SK-N-SH (cell line): ENCODE measurements at places on chromosomes 3 and 15. TPM values are rescaled to one million over a fixed set of nuclear protein-coding genes. Genes with fewer than 3 reads are reported as not detected.
A peak's percentile ranks its signal among the peaks of the same experiment; 100 is the strongest.

- H3K27me3 ChIP-seq: no peaks in the 10 kb centered on the region
- H3K4me1 ChIP-seq: no peaks in the 10 kb centered on the region
- no peak for DNase-seq
- no peaks in the 10 kb centered on the region for H3K36me3 ChIP-seq
- H3K4me3 ChIP-seq: no peak overlapping the region
- H3K27ac ChIP-seq: no peak overlapping the region
Observed at GRCh38 chr15:95169541-95170459, 938.4 kb downstream of the MCTP2 start.

GRCh38 chr15:72365844-72366243, 10.0 kb downstream of the HEXA start:
- no peak overlapping the region for H3K27ac ChIP-seq
- H3K4me1 ChIP-seq: no peaks in the 10 kb centered on the region
- H3K27me3 ChIP-seq: no peaks in the 10 kb centered on the region
- no peak overlapping the region for H3K4me3 ChIP-seq

DNA sequence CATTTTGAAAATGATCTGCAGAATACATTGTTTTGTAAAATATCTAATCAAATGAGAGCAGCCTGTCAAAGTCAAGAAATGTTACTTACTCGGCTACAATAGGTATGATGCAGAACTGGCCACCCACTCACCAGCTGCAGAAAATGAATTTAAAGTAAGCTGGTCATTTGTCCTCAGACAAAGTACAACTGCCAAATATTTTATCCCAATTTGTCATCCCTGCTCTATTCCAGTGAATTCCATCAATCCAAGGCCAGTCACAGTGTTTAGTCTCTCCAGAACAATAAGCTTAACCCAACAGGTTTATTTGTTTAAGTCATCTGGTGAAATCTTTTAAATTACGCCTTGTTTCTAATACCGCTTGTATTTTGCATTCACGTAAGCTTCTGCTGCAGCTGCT, 46.6 kb upstream of the TCF12 start:
- H3K27me3 ChIP-seq: no peaks in the 10 kb centered on the region
- peaks cover 11% of the 10 kb centered on the region; the same call in 1 of the 2 replicates for H3K4me1 ChIP-seq
- H3K4me3 ChIP-seq: no peak overlapping the region
- H3K36me3 ChIP-seq: no peaks in the 10 kb centered on the region
- DNase-seq: no peak
- H3K27ac ChIP-seq: no peak overlapping the region; the same call in 1 of the 2 replicates

DNA sequence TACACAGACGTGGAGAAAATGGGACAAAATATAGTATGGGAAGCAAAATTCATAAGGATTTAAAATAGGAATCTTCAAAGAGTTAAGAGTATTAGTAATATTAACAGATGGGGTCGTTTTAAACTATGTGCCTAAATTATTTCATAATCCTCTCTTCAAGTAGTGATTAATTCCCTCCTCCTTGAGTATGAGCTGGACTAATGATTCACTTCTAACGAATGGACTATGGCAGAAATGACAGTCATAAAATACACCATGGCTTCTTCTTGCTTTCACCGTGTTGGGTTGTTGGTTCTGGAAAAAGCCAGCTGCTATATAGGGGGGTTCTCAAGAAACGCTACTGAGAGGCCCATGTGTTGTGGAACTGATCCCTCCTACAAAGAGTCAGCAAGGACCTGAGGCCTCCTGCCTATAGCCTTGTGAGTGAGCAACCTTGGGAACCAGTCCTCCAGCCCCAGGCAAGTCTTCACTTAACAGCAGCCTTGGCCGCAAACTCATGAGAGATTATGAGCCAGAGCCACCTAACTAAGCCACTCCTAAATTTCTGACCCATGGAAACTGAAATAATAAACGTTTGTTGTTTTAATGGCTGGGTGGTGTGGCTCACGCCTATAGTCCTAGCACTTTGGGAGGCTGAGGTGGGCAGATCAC, 64.8 kb upstream of the ABHD2 start:
- H3K4me3 ChIP-seq: no peak overlapping the region
- no peak for DNase-seq
- H3K27ac ChIP-seq: no peak overlapping the region
- no peaks in the 10 kb centered on the region for H3K4me1 ChIP-seq

TLR9 gene
- 0.12 TPM in 1 of 2 replicates, not detected in the other for polyA plus RNA-seq

GPD1L gene
- 6.1 and 7.7 TPM in 2 replicates for polyA plus RNA-seq

DNA sequence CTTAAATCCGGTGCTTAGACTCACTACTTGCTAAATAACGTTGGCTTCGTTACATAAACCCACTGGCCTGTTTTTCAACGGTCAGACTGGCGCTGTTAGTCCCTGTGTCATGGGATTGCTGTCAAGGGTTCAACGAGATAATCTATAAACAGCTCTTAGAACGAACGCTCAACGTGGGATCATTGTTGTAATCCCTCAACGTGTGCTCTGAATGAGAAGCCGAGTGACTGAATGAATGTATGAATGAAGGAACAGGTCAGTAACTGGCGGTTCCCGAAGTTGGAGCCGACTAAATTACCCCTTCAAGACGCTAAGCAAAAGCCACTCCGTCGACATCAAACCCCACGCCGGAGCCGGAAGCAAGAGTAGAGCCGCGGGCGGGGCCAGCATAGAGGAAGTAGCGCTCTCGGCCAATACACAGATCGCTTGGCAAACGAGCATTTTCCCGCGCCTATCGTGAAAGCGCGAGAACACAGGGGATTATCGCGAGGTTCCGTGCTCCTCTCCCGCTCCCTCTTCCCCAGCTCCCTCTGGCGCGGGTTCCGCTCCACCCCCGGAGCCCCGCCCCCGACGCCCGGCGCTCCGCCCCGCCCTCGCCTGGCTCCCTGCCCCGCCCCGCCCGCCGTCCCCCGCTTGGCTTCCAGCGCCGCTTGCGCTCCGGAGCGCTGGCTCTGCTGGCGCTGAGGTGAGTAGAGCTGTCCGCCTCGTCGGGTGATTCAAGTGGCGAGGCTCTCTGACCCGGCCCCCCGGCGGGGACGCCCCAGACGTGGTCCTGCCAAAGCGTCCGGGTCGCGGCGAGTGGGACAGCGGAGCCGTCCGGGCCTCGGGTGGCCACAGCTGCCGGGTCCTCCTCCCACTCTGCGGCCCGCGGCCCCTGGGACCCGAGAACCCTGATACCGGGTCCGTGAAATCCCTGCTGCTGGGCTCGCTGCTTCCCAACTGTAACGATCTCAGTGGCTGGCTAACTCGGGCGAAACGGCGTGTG, at the start of gene LRRC28:
LRRC28 (plus strand) TSS at position 625 of the 985 bp plus-strand sequence. CDS start 4,477 bp downstream, outside the sequence.
- H3K27ac ChIP-seq: peak within 1 kb of the TSS; percentile 86
- peaks cover 18% of the 10 kb centered on the region; the same call in 1 of the 2 replicates for H3K4me1 ChIP-seq
- DNase-seq: peak; percentile 98
- no peaks in the 10 kb centered on the region for H3K27me3 ChIP-seq

DNA sequence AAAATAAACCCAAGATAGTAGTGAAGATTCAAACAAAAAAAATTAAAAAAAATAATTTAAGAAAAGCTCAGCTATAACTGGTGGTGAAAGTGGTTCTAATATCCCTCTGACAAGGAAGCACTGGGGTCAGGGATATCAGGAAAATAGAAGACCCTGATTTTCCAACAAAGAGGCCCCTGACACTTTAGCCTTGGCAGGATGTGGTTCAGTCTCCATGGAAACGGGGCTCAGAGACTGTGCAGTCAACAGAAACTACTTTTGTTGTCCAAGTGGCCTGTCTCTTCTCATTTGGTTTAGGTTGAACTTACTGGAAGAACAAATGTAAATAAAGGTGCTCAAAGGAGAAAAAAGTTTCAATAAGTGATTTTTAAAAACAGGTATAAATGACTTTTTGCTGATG, 27.2 kb downstream of the INTS14 start:
- H3K4me3 ChIP-seq: no peak overlapping the region
- DNase-seq: peak; percentile 10
- H3K4me1 ChIP-seq: peaks cover 31% of the 10 kb centered on the region
- peak overlapping the region; percentile 48 for H3K27ac ChIP-seq

DNA sequence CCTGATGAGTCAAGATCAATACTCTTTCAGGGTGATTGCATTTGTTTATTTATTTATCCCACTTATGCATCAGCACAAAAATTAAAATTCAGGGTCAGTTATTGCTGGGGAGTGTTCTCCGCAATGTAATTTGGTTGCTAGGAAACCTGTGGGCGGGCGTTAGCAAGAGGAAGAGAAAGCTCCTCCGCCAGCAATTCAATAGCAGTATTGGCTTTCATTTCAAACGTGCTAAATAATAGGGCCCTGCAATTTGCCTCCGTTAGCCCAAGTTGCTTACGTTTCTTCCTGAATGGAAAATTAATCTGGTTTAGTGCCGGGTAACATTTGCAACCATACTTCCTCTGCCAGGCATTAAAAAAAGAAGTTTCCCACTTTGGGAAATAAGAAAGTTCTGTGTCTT, 35.5 kb upstream of the PLCL2 start:
- no peaks in the 10 kb centered on the region for H3K4me1 ChIP-seq
- H3K27ac ChIP-seq: no peak overlapping the region
- H3K4me3 ChIP-seq: no peak overlapping the region
- no peaks in the 10 kb centered on the region for H3K27me3 ChIP-seq
- H3K36me3 ChIP-seq: no peaks in the 10 kb centered on the region

GHSR gene
- not detected in 2 replicates for polyA plus RNA-seq

DNA sequence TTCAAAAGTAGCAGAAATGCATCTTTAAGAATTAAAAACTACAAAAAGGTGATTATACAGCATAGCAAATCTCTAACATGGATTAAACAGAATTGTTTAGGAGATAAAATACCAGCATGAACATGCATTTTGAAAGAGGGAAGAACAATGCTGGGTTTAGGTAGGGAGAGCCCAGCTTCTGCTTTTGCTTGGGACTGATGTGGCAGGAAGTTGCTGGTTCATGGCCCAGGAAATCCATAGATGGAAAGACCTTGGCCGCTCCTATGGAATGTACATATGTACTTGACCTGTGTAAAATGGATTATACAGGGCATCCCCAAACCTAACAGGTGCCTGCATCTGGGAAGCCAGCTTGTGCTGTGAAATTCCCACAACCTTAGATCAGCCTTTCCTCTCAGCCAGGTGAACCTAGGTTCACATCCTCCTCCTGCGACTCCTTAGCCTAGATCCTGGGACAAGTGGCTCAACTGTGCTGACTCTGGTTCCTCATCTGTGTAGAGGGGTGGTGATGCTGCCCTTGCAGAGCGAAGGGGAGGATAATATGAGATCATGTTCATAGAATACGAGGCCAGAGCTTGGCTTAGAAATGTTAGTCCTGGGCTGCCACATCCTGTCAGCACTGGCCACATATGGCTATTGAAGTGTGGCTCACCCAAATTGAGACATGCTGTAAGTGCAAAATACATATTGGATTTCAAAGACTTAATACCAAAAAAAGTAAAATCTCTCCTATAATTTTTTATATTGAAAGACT, 47.0 kb upstream of the PLXNA1 start:
- DNase-seq: no peak
- no peak overlapping the region for H3K4me3 ChIP-seq
- 0 out of 2 replicates have a peak overlapping the region, but pooled peaks have one; percentile 13 for H3K27ac ChIP-seq
- H3K36me3 ChIP-seq: no peaks in the 10 kb centered on the region
- peaks cover 61% of the 10 kb centered on the region for H3K4me1 ChIP-seq

DNA sequence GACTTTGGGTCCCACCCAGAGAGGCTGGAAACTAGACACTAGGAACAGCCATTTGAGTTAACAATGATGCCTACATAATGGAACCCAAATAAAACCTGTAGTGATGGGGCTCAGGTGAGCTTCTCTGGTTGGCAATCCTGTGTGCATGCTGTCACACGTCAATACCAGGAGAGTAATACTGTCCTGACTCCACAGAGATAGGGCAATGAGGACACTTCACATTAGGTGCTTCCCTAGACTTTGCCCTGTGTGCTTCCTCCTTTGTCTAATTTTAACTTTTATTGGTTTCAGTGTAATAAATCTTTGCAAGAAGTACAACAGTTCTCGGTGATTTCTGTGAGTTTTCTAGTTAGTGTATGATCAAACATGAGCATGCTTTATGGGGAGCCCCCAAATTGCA, 281.8 kb upstream of the ARRDC4 start:
- no peak overlapping the region for H3K4me3 ChIP-seq
- no peaks in the 10 kb centered on the region for H3K36me3 ChIP-seq
- no peak for DNase-seq
- no peak overlapping the region for H3K27ac ChIP-seq
- no peaks in the 10 kb centered on the region for H3K27me3 ChIP-seq

- H3K36me3 ChIP-seq: no peaks in the 10 kb centered on the region
- no peaks in the 10 kb centered on the region for H3K4me1 ChIP-seq
- no peak for DNase-seq
- no peak overlapping the region for H3K27ac ChIP-seq
Observed at GRCh38 chr3:107848351-107848915, 242.4 kb downstream of the CD47 start.

DNA sequence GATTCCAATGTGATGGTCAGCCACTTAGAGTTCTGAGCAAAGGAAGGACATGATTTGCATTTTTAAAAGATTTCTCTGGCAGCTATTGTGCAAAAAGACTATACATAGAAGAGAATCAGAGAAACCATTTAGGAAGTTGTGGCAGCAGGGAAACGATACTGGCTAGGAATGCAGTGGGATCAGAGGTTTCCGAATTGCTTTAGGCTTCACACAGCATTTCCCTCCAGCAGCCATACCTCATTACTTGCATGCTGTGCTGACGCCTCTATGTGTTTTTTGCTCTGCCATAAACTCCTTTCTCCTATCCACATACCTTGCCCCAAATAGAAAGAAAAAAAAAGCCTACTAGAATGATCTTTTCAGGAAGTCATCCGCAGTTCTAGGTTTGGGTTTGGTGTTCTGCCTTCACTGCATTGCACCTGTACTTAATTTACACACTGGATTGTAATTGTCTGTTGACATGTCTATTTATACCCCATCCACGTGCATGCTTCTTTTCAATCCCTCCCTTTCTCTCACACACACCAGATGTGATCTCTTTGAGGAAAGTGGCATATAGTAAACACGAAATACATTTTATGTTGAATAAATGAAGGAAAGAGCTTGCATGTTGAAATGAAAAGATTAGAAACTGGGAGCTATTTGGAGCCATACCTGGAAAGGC, 860.3 kb upstream of the SEMA6D start:
- no peak overlapping the region for H3K4me3 ChIP-seq
- no peaks in the 10 kb centered on the region for H3K36me3 ChIP-seq
- no peaks in the 10 kb centered on the region for H3K27me3 ChIP-seq
- DNase-seq: no peak
- peaks cover 6% of the 10 kb centered on the region for H3K4me1 ChIP-seq

GRCh38 chr3:167066977-167067786, 312.9 kb downstream of the ZBBX start:
- no peaks in the 10 kb centered on the region for H3K27me3 ChIP-seq
- H3K27ac ChIP-seq: no peak overlapping the region
- H3K36me3 ChIP-seq: no peaks in the 10 kb centered on the region
- H3K4me3 ChIP-seq: no peak overlapping the region
- no peak for DNase-seq
- H3K4me1 ChIP-seq: no peaks in the 10 kb centered on the region

GRCh38 chr15:52005748-52006701, 13.0 kb upstream of the MAPK6 start:
- peak overlapping the region; percentile 34 for H3K27ac ChIP-seq
- no peak overlapping the region for H3K4me3 ChIP-seq
- no peaks in the 10 kb centered on the region for H3K27me3 ChIP-seq
- no peaks in the 10 kb centered on the region for H3K36me3 ChIP-seq
- no peaks in the 10 kb centered on the region; the same call in 1 of the 2 replicates for H3K4me1 ChIP-seq

- H3K27me3 ChIP-seq: no peaks in the 10 kb centered on the region
- H3K36me3 ChIP-seq: no peaks in the 10 kb centered on the region
- no peak for DNase-seq
Observed at GRCh38 chr15:51334011-51334451, 4.4 kb downstream of the CYP19A1 start.
